Activated CD4-positive, alpha-beta T cell treated with anti-CD3 and anti-CD28 coated beads for 1 hour (primary cell): ENCODE measurements at places on chromosomes 3 and 15.

GRCh38 chr3:38738630-38739395 is 77.2 kb downstream of the SCN10A start:
- DNase-seq: no peak

DNA sequence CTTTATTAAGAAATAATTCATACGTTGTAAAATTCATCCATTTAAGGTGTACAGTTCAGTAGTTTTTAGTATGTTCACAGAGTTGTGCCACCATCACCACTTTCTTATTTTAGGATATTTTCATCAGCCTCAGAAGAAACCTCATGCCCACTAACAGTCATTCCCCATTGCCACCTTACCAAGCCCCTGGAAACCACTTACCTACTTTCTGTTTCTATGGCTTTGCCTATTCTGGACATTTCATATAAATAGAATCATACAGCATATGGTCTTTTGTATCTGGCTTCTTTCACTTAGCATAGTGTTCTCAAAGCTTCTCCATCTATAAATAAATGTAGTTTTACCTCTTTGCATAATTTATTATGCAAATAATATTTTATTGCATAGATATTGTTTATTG is 6.6 kb downstream of the FETUB start:
- DNase-seq: no peak

DNA sequence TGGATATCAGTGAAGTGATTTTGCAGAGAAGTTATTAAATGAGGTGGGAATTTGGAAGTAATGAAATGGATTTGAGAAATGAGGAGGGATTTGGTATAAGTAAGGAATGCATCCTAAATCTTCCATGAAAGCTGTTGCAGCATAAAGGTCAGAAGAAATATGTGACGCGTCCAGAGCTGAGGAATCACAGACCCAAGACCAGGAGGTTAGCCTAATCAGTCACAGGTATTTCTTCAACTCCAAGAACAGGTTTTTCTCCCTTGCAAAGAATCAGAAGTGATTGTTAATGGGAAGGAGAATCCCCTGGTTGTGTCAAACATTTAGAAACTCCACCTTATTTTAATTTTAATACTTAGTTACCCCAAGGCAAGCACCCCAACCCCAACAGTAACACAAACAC is 253.2 kb downstream of the MEX3B start:
- no peak for DNase-seq

DNA sequence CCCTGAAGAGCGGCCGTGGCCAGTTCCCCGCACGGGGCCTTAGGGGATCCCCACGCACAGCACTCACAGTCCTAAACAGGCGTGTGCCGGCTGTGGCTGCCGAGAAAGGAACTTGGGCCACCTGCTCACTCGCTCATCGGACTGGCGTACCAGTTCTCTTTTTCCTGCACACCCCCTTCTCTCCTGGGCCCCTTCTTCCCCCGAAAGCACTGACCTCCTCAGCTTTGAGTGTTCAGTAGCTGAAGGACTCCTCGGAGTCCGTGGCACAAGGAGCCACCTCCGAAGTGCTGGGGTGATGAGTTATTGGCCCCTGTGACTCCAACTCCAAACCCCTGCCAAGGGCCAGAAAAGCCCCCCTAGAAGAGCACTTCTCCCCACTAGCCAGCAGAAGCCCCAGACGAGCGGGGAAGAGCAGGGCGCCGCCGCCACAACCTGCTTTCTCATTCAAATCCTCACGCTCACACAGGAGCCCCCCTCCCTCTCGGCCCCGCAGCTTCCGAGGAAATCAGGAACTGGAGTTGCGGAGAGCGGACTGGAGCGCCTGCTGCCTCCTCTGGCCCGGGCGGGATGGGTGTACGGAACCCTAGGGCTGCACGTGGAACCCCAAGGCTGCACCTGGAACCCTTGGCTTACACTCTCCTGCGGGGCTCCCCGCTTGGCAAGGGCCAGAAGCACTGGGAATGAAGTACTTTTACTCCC is at the start of gene PLCH1:
Gene PLCH1 (minus strand): TSS at position 446 of the 699 bp plus-strand sequence. CDS start 40,847 bp downstream, outside the sequence.
- peak; percentile 10 for DNase-seq

- peak; percentile 23 for DNase-seq
These were observed 201.2 kb downstream of the GOLGA6L6 start for GRCh38 chr15:20340331-20340811.

DNA sequence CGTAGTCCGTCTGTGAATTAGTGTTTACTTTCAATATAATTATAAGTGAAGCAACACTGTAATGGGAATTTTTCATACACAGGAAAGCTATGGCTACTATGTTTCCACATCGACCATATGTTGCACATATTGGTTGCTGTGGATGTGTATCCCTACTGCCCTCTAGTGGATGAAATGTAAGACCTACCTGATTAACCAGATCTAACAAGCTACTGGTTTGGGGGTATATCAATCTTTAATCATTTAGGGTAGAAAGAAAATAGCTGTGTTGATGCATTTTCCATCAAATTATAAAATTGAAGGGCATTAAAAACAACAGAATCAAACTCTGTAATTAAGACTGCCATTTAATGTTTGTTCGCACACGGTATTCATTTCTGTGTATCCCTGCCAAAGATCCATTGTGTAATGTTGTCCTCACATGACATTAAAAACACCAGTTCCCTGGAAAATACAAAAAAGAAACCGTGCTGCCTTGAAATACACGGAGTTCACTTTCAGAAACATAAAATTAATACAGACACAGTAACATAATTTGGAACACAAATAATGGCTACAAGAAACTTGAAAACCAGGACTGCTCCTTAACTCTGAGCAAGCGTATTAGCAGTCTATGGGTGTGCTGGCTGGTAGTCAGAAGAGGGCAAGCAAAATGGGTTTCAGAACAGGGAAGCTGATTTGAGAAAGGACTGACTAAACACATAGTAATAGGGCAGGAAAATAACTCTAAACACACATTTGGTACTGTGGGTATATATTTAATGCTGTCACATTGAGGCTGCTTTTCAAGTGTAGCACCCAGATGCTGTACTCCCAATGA is 125.1 kb downstream of the TIGIT start:
- no peak for DNase-seq

GRCh38 chr3:71657831-71658530 is 67.2 kb downstream of the EIF4E3 start:
- DNase-seq: no peak

- DNase-seq: no peak
These were observed 101.2 kb upstream of the ZBTB20 start for GRCh38 chr3:115248274-115248673.
